ENCODE measurements at places on chromosomes 1 and 21.

- DNase-seq = no peak
These were observed 7.0 kb upstream of the BMP8B start for GRCh38 chr1:39795651-39796050.

GRCh38 chr1:201561601-201562000 lies 22.7 kb downstream of the NAV1 start:
- DNase-seq = no peak

DNA sequence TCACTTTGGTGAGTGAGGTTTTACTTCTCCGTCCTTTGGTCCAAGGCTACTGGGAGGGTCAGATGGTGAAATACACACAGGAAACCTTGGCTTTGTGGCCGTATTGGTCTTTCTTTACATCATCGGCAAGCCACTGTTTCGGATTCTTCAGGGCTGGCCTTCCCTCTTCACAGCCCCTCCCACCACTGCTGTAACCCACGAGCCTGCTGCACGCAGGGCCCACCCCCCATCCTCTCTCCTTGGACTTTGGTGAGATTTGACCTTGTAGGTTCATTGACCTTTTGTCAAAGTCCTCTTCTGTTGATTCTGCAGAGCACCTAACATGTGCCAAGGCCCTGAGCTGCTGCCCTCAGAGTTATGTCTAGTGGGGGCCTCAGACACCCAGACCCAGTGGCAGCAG lies 328.6 kb downstream of the CAMTA1 start:
- DNase-seq = no peak

DNA sequence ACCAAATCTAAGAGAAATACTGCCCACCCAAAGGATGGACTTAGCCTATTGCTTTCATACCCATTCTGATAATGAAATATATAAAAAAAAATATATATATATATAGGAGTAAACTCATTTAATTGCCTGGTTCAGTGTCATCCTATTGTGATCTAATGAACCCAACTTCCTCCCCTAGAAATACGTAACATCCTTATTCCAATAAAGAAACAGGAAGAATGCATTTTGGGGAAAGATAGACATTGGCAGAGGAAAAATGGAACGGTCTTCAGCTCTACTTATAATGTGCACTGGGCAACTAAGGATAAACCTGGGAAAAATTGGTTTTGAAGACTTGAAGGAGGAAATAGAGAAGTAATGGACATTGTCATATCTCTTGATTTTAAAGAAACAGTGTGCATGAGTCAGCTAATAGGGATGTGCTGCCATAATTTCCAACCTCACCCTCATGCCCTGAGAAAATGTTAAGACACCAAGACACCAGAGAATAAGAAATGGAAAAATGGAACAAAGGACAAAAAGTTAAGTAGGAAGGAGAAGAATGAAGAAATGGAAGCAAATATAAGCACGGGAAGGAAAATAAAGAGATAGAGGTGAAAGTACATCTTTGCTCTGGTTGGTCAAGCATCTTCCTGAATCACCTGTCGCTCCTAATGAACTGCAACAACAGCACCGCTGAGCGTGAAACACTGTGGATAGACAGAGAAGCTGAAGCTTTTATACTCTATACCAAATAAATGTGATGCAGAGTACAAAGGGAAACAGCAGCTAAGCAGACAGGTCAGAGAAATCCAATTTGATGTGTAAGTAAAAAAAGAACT lies 5.4 kb downstream of the UBR4 start:
- no peak for DNase-seq

DNA sequence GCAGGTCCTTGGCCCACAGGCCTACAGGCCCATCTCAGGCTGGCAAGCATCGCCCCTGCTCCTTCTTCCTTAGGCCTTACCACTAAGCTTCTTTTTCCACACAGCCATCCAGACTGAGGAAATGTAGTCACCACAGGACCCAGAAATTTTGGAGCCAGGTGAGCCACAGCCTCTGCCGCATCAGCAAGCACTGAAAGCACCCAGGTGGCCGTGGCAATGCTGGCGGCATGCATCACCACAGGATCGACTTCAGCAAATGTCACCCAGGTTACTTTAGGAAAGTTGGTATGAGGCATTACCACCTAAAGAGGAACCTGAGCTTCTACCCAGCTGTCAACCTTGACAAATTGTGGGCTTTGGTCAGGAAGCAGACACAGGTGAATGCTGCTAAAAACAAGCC lies 11.6 kb downstream of the PIGM start:
- DNase-seq = no peak

DNA sequence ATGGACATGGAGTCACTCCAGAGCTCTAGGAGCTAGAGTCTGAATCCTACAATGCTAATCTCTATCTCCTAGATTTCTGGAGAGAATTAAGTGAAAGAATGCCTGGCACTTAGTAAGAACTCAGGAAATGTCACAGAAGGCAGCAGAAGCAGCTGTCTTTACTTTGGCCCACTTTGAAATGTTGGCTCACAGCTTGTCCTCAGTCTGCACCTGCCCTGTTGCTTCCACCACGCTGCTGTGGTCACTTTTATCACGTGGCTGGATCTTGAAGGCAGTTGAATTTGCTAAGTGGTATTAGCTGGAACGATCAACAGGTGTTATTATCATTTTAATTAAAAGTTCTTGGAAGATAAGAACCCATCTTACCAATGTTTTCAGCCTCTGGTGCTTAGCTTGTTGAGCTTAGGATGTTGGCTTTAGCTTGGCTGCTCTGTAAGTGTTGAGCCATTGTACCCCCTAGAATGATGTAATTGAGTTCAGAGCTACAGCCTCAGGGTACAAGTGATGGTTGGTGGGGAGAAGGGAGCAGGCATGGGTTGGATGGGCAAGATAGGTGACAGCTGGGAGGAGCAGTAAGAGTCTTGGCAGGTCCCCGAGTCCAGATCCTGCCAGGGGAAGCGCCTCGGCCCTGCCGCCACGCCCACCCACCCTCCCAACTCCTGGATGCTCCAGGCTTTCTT lies 41.9 kb upstream of the EPS8L3 start:
- no peak for DNase-seq

GRCh38 chr1:208024406-208024805 lies 113.5 kb upstream of the CD34 start:
- DNase-seq = no peak

GRCh38 chr1:231274119-231274825 lies 33.3 kb downstream of the GNPAT start:
- no peak for DNase-seq

DNA sequence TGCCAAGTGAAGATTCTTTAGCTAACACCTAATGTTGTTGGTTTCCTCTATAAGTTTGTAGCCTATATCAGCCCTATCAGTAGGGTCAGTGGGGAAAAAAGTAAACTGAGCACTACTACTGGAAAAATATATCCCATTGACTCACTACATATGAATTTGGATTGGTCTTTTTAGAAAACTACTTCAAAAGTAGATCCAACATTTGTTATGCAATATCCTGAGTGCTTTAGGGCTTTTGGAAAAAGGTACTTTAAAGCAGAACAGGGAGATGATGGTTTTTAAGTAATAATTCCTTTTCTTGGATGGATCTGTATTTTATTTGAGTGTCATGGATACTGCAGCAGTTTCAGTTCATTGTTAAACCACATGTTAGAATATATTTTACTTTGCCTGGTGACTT lies 7.1 kb downstream of the C1orf21 start:
- no peak for DNase-seq

DNA sequence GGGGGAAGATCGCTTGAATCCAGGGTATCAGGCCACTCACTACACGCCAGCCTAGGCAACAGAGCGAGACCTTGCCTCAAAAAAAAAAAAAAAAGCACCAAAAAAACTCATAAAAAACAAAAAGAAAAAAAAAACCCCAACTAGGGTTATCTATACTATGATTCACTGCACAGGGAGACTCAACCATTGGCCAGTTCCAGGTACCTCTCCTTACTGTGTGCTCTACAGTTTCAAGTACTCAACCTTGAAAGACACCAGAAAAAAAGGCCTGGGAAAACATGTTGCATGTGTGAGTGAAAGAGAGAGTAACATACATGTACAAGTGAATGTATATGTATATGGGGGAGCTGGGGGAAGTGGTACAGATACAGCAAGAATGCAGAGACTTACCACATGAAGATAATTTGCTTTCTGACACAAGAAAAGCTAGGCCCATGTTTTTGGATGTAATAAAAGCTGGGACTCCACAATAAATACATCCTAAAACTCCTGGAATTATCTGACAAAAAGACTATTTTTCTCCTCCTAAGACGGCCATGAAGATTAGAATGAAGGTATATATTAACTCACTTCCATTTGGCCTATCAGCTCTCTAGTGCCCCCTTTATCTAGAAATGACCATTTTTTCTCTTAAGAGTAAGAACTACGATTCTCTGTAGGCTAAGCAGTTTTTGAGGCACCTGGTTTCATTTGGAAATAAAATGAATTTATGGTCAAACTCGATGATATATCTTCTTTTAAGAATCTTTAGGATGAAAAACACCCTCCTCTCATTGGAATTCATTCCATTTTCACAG lies 52.2 kb downstream of the SLC27A3 start:
- DNase-seq = no peak

DNA sequence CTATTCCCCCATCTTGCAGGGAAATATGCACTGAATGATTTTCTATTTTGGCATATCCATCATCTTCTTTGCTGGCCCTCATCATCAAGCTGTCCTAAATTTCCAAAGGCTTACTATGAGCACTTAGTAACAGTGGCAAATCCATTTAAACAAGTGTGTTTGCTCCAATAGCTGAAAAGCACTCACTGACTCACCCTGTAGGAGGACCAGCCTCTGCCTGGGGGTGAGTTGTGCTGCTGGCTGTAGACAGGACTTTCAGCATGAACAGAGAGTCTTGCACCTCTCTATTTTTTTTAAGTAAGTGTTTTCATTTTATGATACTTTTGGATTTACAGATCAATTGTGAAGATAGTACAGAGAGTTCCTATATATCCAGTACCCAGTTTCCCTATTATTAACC lies 97.3 kb downstream of the SLC35F3 start:
- DNase-seq = no peak

DNA sequence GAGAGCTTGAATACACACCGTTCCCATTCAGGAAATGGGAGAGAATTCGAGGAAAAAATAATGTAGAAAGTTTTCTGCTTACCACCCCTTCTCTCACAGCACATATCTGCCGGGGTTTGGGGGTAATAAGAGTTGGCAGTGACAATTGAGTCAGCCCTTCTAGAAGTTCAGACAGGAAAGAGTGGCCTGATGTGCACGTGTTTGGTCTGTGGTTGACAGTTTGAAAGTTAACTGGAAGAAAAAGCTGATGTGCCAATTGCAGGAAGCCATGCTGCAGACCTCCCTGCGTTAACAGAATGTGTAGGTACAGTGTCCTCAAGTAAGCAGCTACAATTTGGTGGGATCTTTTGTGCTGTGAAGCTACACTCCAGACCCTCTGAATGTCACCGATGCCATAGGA lies 50.9 kb downstream of the DHX9 start:
- no peak for DNase-seq

GRCh38 chr1:51622455-51622913 lies 5.6 kb downstream of the OSBPL9 start:
- DNase-seq = no peak

DNA sequence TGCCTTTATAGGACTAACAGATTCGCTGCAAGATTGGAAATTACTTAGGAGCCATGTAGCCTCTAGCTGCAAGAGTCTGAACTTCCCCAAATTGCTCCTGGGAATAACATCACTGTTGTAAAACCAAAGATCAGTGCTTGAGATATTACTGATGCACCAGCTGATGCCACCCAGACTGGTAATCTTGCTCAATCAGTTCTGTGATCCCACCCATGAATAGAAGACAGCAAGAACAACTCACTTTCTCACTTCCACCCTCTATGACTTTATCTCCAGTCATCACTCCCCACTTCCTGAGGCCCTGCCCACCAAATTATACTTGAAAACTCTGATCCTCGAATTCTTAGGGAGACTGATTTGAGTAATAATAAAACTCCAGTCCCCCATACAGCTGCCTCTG lies 1011.1 kb downstream of the PLA2G4A start:
- no peak for DNase-seq

- DNase-seq = no peak
These were observed 657 bp upstream of the TNFRSF18 start for GRCh38 chr1:1206966-1207531.

- no peak for DNase-seq
These were observed 12.2 kb downstream of the PLEKHO1 start for GRCh38 chr1:150161747-150162581.

GRCh38 chr1:226754793-226755533 lies 15.9 kb upstream of the ITPKB start:
- DNase-seq = no peak

GRCh38 chr1:219176168-219176567 lies 2.5 kb downstream of the LYPLAL1 start:
- no peak for DNase-seq

DNA sequence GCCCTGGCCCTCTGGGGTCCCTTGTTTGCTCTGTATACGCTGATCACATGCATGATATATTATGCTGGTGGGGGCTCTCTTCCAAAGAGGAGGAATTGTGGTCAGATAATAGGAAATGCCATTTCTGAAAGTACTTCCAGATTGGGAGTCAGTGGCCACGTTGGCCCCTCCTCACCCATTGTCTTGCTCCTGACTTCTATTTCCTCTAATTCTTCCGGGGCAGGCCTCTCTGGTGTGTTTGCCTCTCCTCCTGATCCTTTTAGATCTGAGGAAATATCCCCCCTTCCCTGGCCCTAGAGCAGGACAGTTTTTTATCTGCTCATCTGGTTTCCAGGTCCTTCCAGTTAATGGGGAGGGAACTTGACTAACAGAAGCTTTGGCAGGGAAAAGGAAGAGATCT lies 2.9 kb downstream of the VANGL2 start:
- no peak for DNase-seq

GRCh38 chr21:36028127-36029069 lies 31.9 kb downstream of the SETD4 start:
- peak; percentile 38 for DNase-seq

- DNase-seq = no peak
These were observed 1679.7 kb upstream of the B3GALT2 start for GRCh38 chr1:194866153-194866552.

GRCh38 chr1:180615493-180616290 lies 16.1 kb upstream of the XPR1 start:
- no peak for DNase-seq

DNA sequence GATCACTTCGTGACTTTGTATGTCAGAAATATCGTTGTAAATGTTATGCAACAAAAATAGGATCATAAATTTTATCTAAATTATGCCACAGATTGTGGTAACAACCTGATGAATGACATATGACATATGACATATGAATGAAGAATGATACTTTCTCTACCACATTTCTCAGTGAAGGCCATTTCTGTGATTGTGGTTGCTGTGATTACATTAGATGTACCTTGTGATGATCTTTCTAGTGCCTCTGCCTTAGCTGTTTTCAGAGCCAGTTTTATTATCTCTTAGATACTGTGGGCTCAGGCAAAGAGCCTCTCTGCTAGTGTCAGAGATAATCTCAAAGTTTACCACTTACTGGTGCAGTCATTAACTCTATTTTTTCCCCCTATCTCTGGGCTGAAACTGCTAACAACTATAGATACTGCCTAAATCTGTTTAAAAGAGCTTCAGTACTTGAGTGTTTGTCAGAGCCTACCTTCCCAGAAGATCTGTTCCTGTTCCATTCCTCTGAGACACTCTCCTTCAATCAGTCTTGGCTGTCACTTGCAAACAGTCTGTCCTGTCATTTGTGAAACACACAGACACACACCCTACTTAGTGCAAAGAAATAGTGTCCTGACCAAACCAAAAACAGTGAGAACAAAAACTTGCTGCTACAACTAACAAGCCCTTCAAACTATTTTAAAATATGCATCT lies 55.5 kb downstream of the HMCN1 start:
- no peak for DNase-seq

- no peak for DNase-seq
These were observed 26.8 kb downstream of the BCAS2 start for GRCh38 chr1:114554577-114554976.

Data from activated CD8-positive, alpha-beta memory T cell treated with anti-CD3 and anti-CD28 coated beads for 48 hours (primary cell).